ENCODE measurements at places on chromosomes 13 and 19.

GRCh38 chr19:12913851-12914690 is 5.0 kb downstream of the SYCE2 start:
- DNase-seq, result no peak

GRCh38 chr13:102642475-102642874 is 45.7 kb downstream of the TPP2 start:
- no peak for DNase-seq

- no peak for DNase-seq
Measured at GRCh38 chr19:13573056-13573667, 66.9 kb upstream of the CACNA1A start.

DNA sequence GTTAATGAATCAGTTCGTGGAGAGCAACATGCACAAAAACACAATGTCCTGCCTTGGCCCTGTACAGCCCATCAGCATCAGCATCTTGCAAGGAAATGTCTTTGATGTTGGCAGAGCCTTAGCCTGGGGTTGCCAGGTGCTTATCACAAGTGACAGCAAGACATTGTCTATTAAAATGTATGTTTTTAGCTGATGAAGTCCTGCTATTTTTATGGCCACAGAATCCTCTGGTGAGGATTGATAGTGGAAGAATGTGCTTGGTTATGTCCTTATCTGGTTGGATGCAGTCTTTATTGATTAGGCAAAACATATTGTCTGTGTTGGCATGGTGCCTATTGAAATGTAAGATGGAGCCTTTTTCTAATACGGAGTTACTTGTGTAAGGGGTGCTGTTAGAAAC is 1427.0 kb upstream of the MIR17HG start:
- DNase-seq, result no peak

DNA sequence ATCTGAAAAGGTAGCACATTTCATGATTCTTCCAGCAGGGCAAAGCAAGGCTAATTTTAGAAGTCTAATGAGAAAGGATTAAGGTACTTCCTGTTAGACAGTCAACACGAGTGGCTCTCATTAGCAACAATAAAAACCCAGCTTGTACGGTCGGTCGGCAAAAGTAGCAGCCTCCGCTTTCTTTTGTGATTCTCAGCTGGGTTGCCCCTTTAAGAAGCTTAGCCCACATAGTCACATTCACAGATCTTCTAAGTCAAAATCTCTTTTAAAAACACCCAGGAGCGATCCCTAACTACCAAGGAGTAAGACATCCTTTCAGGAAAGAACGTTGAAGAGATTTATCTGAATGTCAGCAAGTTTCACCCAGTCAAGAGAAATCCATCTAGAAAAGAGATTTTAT is 684.8 kb downstream of the DIAPH3 start:
- DNase-seq, result no peak
